ENCODE measurements at places on chromosomes 7 and 10. TPM values are rescaled to one million over a fixed set of nuclear protein-coding genes. Genes with fewer than 3 reads are reported as not detected.

Gene IGF2BP3
- 4.6 TPM for total RNA-seq

Gene RNLS
- 6.7 TPM for total RNA-seq

Gene CALHM1
- total RNA-seq = not detected

Gene ECD
- 16.8 TPM for total RNA-seq

Gene PKD1L1
- 0.26 TPM for total RNA-seq

Gene PKD2L1
- not detected for total RNA-seq

Gene CYP3A7
- not detected for total RNA-seq

Gene LRRC4
- 0.64 TPM for total RNA-seq

Gene ATG9B
- 0.26 TPM for total RNA-seq

Gene SLC39A12
- not detected for total RNA-seq

Gene CRHR2
- total RNA-seq = not detected

Gene EPHB6
- 0.77 TPM for total RNA-seq

Gene KCND2
- total RNA-seq = under 0.01 TPM

Gene SEMA3A
- total RNA-seq = 60.3 TPM

Gene GSTO1
- 158 TPM for total RNA-seq

Gene UCN3
- total RNA-seq = not detected

Gene RSPH10B2
- total RNA-seq = not detected

Gene NKX2-3
- total RNA-seq = not detected

Gene SKIDA1
- under 0.01 TPM for total RNA-seq

Gene SPDYE5
- not detected for total RNA-seq

Gene HPSE2
- not detected for total RNA-seq

Gene CHAT
- not detected for total RNA-seq

Gene ACTL6B
- total RNA-seq = not detected

Gene AGAP5
- total RNA-seq = 3.7 TPM

Gene CNNM1
- total RNA-seq = under 0.01 TPM

Gene SPDYE11
- total RNA-seq = not detected

Gene CCDC136
- total RNA-seq = 0.26 TPM

Gene DDC
- 0.26 TPM for total RNA-seq

Gene GRID2IP
- 0.26 TPM for total RNA-seq

Gene GIMAP2
- total RNA-seq = 0.13 TPM

Gene FGF8
- 0.26 TPM for total RNA-seq

Gene RBM20
- not detected for total RNA-seq

Gene BLNK
- 9.2 TPM for total RNA-seq

Gene GDI2
- 395 TPM for total RNA-seq

Gene PODXL
- 0.53 TPM for total RNA-seq

Gene MAGI2
- 2.7 TPM for total RNA-seq

Gene ANKRD7
- 0.26 TPM for total RNA-seq

Gene OPALIN
- total RNA-seq = not detected

Gene SEM1
- 182 TPM for total RNA-seq

Gene EEPD1
- 2.3 TPM for total RNA-seq

Gene VGF
- not detected for total RNA-seq

Gene IGFBP3
- total RNA-seq = 7.8 TPM

Gene SEMA3D
- 0.79 TPM for total RNA-seq

Gene POLR2J2
- total RNA-seq = 3.4 TPM

Gene LRRN3
- total RNA-seq = not detected

Gene JAKMIP3
- under 0.01 TPM for total RNA-seq

Gene NRCAM
- 0.26 TPM for total RNA-seq

Gene HMX2
- not detected for total RNA-seq

Gene FAM237B
- total RNA-seq = not detected
